Karpas-422 (cell line): ENCODE measurements at places on chromosomes 2 and 18. TPM values are rescaled to one million over a fixed set of nuclear protein-coding genes. Genes with fewer than 3 reads are reported as not detected.

GPR45 gene
- not detected in 2 replicates for total RNA-seq

DNA sequence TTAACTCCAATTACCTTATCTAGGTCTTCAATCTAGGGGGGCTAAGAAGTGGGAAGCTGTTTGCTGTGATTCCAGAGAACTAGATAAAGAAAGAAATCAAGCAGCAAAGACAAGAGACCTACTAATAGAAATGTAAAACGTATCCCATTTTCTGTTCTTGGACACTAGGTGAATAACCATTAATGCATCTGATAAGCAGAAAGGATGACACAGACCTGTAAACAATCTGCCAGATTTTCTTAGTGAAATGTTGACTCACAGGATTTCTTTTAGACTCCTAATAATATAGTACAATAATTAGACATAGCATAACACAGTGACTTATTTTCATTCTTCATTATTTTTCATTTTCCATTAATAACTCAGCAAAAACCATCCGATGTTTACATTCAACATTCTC, 1.3 kb downstream of the WDR35 start:
- no peaks in the 10 kb centered on the region for H3K27me3 ChIP-seq
- DNase-seq: no peak
- H3K27ac ChIP-seq: peak overlapping the region; percentile 26; the same call in 1 of the 2 replicates
- peaks cover 21% of the 10 kb centered on the region for H3K4me1 ChIP-seq

- H3K27ac ChIP-seq: no peak overlapping the region
- no peak overlapping the region for H3K4me3 ChIP-seq
- H3K27me3 ChIP-seq: 0 out of 2 replicates have a peak, but pooled peaks cover 4% of the 10 kb centered on the region
- no peaks in the 10 kb centered on the region for H3K4me1 ChIP-seq
- no peaks in the 10 kb centered on the region for H3K36me3 ChIP-seq
These were observed 84.8 kb downstream of the COBLL1 start for GRCh38 chr2:164756773-164757172.

DNA sequence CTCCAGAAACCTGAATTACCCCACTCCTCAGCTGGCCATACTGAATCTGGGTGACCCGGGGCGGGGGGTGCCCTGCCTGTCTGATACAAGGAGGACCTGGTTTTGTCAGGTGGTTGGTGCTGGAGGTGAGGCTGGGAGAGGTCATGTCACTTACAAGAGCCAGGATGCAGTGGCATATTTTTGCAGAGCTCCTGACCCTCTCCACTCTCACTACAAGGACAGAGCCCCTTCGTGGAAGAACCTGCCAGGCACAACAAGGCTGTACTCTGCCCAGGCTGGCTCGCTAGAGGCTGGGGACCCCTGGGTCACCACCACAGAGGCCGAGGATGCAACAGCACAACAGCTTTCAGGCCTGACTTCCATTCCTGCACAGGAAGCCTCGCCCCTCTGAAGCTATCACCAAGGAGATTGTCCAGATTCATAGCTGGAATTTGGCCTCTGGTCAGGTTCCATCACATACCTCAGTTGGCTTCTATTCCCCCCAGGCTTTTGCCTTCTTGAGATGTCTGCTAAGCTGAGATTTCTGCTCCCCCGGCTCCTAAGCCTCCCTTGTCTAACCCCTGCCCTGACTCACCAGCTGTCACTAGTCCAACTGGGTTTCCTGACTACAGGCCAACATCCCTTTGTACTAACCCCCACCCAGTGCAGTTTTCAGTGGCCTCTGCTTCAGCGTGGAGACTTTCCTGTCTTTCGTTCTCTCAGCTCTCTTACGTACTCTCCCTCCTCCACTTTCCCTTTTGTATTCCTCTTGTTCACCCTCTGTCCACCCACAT, 132.5 kb upstream of the EPAS1 start:
- DNase-seq: no peak
- H3K27ac ChIP-seq: no peak overlapping the region
- peaks cover 15% of the 10 kb centered on the region for H3K4me1 ChIP-seq
- H3K36me3 ChIP-seq: peaks cover 5% of the 10 kb centered on the region; the same call in 1 of the 2 replicates
- H3K4me3 ChIP-seq: no peak overlapping the region
- no peaks in the 10 kb centered on the region for H3K27me3 ChIP-seq

DNA sequence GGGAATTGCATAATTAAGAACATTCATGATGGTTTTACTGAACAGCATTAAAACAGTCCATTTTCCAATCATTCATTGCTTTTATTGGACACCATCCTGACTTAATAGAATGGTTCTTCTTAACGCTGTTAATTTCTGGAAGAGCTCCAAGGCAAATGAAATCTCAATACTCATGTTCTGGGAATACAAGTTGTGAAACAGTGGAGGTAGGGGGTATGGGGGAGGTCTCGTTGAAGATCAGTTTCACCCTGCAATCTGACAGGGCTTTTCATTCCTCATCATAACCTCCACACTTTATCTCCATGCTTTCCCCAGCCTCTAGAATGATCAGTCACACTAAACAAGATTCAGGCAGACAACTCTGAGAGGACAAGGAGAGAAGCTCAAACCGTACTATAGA, 113.6 kb downstream of the ETAA1 start:
- H3K27me3 ChIP-seq: peaks cover 3% of the 10 kb centered on the region; the same call in 1 of the 2 replicates
- no peak for DNase-seq
- H3K4me1 ChIP-seq: peaks cover under 1% of the 10 kb centered on the region; the same call in 1 of the 2 replicates
- no peaks in the 10 kb centered on the region for H3K36me3 ChIP-seq

OTOF gene
- 0.04 and 0.07 TPM in 2 replicates for total RNA-seq

PSMA8 gene
- not detected in 2 replicates for total RNA-seq

GRB14 gene
- not detected in 2 replicates for total RNA-seq

HOXD3 gene
- not detected in 2 replicates for total RNA-seq

IRS1 gene
- 3.5 and 3.9 TPM in 2 replicates for total RNA-seq

CFC1 gene
- not detected in 2 replicates for total RNA-seq

CTLA4 gene
- total RNA-seq: not detected in 2 replicates

DNA sequence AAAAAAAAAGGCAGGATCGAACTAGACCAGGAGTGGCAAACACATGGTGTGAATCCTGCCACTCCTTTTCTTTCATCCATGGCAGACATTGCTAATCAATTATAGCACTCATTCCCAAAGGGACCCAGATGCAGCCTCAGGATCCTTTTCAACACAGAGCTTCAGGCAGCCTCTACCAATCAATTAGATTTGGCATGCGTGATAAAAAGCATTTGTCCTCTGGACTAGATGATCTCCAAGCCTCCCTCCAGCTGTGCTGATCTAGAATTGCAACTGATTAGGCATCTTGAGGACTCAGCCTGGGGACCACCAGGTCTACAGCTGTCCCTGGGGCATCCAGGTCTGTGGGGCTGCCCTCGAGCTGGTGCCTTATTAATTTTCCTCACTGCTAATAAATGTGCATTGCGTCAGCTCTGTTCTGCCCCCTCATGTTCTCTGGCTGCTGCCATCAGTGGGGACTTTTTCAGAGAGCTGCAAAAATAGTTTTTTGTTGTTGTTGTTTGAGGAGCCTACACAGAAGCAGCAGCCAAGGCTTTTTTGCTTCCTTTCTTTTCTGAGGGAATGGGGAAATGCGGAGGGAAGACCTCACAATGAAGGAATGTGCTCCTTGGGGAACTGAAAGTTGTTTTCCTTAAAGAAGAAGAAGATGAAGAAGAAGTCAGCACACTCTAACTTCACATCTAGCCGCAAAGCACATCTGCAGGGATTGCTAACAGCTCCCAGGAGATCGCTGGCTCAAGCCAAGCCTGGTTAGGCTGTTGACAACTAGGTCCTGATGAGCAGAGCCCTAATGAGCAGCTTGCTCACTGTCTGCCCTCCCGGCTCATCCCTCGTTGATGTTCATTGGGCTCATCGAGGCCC, 8.8 kb upstream of the ATOH8 start:
- H3K4me3 ChIP-seq: no peak overlapping the region
- DNase-seq: no peak
- no peak overlapping the region for H3K27ac ChIP-seq
- H3K27me3 ChIP-seq: no peaks in the 10 kb centered on the region
- peaks cover 15% of the 10 kb centered on the region for H3K4me1 ChIP-seq

DNA sequence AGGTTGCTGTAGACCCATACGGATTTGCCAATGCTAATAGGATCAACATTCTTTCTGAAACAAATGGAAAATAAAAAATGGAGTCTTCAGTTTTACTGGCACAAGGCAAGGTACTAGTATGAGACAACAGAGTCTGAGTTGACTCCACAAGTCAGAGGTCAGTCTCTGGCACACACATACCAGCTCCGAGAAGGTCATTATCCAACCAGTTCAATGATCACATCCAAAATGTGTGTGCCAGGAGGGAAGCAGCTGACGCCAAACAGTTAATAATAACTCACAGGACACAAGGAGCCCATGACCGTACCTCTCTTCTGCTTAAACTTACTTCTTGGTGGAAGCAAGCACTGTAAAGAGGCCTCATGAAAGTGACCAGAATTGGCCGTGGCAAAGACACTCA, 528.6 kb downstream of the ZNF516 start:
- no peaks in the 10 kb centered on the region for H3K4me1 ChIP-seq
- H3K27me3 ChIP-seq: no peaks in the 10 kb centered on the region
- no peak for DNase-seq
- no peak overlapping the region for H3K27ac ChIP-seq

- H3K27ac ChIP-seq: no peak overlapping the region
- no peak overlapping the region for H3K4me3 ChIP-seq
- H3K36me3 ChIP-seq: no peaks in the 10 kb centered on the region
- no peaks in the 10 kb centered on the region for H3K4me1 ChIP-seq
- no peak for DNase-seq
These were observed 230.4 kb downstream of the MREG start for GRCh38 chr2:215782965-215783364.

LYG1 gene
- total RNA-seq: 2.4 and 2.7 TPM in 2 replicates

GRCh38 chr18:26052505-26052904, 37.9 kb downstream of the SS18 start:
- H3K27ac ChIP-seq: no peak overlapping the region
- peaks cover 57% of the 10 kb centered on the region for H3K36me3 ChIP-seq
- DNase-seq: no peak

DNA sequence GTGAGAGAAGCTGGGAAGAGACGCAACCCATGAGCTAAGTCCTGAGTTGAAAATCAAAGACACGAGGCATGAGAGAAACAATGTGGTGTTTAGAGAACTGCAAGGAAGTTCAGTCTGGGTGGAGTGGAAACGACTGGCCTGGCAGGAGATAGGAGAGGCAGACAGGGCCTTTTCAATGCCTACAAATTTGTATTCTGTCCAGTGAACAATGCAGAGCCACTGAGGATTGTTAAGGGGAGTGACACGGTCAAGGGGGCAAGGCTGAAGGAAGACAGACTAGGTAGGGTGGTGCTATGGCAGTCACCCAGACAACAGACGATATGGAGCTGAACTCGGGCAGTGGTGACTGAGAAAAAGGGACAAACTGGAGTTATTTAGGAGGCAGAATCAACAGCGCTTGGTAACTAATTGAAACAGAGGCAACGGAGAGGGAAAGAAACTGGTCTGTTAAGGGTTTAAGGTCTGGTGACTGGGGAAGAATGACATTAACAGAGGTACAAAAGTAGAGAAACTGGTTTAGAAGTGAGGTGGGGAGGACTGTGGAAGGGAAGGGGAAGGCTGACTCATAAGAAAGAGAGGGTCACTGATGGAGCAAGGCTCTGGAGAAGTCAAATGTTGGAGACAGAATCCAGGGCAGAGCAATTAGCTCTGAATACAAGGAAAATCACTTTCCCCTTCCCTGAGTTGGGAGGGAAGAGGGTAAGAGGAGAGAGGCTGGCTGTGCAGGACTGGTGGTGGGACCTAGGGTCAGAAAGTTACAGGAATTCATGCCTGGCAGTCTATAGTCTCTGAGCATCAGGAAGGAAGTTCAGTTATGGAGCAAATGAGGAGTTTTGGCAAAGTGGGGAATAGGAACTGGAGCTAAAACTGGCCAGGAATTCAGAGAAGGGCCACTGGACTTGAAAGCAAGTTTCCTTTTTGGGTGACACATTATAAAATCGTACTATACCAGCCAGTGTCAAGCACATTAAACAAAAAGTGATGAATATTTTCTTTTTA, 63.4 kb upstream of the CHRNA1 start:
- no peak overlapping the region for H3K4me3 ChIP-seq
- DNase-seq: no peak
- no peak overlapping the region for H3K27ac ChIP-seq
- no peaks in the 10 kb centered on the region for H3K36me3 ChIP-seq

- H3K27ac ChIP-seq: no peak overlapping the region
- no peaks in the 10 kb centered on the region for H3K36me3 ChIP-seq
- H3K4me3 ChIP-seq: peak overlapping the region; percentile 7; the same call in 1 of the 2 replicates
- 0 out of 2 replicates have a peak, but pooled peaks cover 5% of the 10 kb centered on the region for H3K27me3 ChIP-seq
- DNase-seq: peak; percentile 94
These were observed 40.5 kb upstream of the ACTR2 start for GRCh38 chr2:65186872-65187851.

- no peak overlapping the region for H3K27ac ChIP-seq
- no peaks in the 10 kb centered on the region for H3K27me3 ChIP-seq
- no peak overlapping the region for H3K4me3 ChIP-seq
- no peak for DNase-seq
These were observed 145.8 kb downstream of the ZFP36L2 start for GRCh38 chr2:43080571-43081021.

DNA sequence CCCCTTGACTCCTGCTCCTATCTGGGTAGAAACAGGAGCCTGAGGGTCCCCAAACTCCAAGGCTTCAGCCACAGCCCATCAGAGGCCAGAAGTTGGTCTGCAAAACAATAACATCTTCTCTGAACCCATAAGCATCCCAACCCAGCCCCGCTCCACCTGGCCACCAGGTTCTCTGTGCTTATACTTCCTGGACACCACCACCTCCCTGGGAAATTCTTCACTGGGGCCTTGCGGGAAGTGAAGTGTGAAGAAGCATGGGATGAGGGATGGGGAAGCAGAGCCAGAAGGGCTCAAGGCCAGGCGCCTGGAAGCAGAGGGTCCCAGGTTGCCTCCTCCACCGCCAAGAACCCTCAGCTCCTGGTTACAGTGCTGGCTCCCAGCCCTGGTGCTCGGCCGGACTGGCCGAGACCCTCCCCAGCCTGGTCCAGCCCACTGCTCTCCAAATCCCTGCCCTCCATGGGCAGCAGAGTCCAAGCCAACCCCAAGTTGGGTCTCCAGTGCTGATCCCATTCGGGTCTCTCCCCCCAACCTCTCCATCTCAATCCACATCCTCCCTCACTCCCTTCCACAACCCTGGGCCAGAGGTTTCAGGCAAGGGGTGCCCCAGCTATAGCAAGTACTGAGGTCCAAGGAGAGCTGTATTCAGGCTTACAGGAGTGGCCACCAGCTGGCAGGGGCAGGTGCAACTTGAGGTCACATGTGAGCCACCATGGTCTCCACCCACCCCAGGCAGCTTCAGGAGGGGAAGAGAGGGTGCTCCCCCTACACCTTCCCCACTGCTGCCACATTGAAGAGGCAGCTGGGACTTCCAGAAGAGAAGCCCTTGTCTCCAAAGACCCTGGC, 60.7 kb downstream of the TNS1 start:
- no peak overlapping the region for H3K4me3 ChIP-seq
- H3K27me3 ChIP-seq: no peaks in the 10 kb centered on the region
- H3K27ac ChIP-seq: no peak overlapping the region
- no peaks in the 10 kb centered on the region for H3K36me3 ChIP-seq
- DNase-seq: no peak

- H3K36me3 ChIP-seq: no peaks in the 10 kb centered on the region
- H3K4me1 ChIP-seq: no peaks in the 10 kb centered on the region
- H3K27me3 ChIP-seq: no peaks in the 10 kb centered on the region; the same call in 1 of the 2 replicates
- DNase-seq: no peak
These were observed 205.5 kb downstream of the FBXO15 start for GRCh38 chr18:73942081-73942625.
